Right lung (tissue), 10 donors: ENCODE measurements at places on chromosomes 3 and 15.
A peak's percentile ranks its signal among the peaks of the same experiment; 100 is the strongest.

DNA sequence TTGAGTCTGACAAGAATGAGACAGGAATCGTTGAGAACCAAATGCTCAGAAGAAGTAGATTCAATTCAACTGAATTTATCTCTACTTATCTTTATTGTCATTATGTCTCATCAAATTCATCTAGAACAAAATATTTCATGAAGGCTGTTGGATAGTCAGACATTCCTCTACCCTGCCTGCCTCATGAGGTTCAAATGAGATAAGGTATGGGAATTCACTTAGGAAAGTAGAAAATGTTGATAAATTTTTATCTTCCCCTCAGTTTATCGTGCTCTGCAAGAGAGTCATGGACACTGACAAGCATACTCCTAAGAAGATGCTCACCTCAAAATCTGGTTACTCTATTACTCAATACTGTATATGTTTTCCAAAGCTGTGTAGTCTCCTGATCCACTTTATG lies 149.7 kb upstream of the CDIN1 start:
- no peak for DNase-seq

DNA sequence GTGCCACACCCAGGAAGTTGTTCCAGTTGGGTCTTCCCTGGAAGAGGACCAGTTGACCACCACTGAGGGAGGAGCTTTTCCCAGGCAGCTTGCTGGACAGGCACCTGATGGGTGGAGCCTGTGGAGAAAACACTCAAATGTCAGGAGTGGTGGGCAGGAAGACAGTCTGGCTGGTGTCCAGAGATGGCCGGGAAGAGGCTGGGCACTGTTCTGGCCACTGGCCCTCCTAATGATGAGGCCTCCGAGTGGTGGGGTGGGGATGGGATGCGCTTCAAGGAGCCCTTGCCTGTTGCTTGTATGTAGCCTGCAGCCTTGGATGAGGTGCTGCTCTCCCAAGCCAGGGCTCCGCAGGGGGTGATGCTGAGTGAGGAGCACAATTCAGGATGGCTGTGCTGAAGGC lies 12.3 kb downstream of the PLEKHO2 start:
- DNase-seq: no peak

DNA sequence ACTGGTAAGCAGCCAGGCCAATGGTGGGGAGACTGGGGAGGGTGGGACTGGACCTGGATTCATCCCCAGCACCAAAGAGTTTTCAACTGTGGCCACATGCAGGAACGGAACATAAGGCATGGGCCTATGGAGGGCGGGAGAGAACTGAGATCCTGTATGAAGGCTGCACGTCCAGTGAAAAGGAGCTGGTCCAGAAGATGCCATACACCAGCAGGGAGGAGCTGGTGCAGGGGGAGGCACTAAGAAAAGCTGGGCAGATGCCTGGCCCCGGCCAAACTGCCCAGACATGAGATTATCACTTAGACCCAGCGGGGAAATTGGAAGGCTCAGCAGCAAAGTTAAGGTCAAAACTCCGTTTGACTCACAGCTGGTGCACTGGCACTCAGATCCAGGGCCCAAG lies 58.1 kb upstream of the MCF2L2 start:
- DNase-seq: no peak

GRCh38 chr3:17602126-17602525 lies 140.3 kb downstream of the TBC1D5 start:
- no peak for DNase-seq

DNA sequence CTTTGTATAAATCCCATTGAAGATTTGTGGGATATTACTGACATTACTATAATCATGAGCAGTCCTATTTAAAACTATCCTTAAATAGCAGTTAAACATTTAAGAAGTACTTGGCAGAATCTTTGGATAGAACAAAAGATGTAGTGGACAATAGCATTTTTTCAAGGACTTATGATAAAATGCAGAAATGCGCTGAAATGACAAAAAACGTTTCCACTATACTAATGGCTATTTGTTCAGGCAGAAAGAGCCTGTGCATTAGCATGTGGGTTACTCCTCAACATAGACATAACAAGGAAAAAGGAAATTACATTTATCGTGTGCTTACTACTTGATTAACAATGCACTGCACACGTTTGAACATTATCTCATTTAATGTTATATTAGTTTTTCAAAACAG lies 80.7 kb downstream of the GADL1 start:
- DNase-seq: no peak

- DNase-seq: peak; percentile 41
Measured at GRCh38 chr3:172808969-172809546, 58.5 kb downstream of the ECT2 start.

GRCh38 chr3:79906106-79906505 lies 138.3 kb upstream of the ROBO1 start:
- no peak for DNase-seq

DNA sequence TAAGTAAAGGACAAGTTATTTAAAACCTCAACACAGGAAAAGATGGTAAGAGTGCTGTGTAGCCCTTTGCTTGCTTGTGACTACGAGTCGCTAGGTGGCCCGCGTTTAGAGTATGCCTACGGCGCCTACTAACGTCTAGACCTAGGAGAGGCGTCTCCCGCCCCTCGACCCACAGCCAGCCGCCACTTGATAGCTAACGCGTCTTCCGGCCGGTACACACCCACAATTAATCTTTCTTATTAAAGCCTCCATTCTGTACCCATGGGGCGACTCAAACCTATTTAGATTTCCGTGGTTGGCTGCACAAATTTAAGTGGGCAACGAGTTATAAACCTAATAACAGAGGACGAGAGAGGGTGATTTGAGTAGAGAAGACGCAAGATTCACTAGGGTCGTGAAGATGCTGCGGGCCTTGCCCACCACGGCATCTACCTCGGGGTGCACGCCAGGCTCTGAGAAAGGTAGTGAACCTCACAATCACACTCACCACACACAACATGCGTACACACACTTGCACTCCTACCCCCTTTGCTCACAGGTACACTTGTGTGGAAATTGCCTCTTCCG lies 12.0 kb downstream of the SOX2 start:
- DNase-seq: no peak

GRCh38 chr3:49908373-49909199 lies 4.9 kb upstream of the MST1R start:
- no peak for DNase-seq

- no peak for DNase-seq
Measured at GRCh38 chr3:4394048-4394447, 73.0 kb downstream of the SUMF1 start.

DNA sequence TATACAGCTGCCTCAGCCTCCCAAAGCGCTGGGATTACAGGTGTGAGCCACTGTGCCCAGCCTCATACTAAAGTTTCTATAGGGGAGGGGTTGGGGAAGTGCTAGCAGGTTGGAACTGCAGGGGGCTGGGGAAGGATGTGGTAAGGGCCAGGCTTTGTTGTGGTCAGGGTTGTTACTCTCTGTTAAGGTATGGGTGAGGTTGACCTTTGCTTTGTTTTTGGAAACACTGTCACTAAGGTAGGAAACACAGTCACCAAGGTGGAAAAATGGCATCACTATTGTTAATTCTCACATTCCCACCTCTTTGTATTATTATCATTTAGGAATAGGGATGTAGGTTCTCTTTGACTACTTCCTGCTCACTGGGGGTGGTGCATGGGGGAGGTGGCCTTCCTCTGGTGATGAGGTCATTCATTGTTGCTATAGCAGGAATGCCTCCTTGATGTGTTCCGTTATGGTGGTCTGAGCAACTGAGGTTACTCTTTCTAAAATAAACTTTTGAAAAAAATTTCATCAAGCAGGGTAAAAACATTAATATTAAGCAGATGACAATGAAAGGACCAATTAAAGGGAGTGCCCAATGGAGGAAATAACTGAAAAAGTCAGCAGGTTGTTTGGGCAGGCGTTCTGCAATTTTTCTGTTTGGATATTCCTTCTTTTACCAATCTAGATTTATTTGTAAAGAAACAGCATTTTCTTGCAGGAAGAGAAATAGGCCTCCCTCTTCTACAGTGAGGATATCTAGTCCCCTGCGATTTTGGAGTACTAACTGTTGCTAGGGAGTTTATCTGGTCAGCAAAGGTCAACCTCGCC lies 150.5 kb downstream of the WDR76 start:
- DNase-seq: no peak

GRCh38 chr3:122589297-122589696 lies 11.8 kb downstream of the PARP15 start:
- no peak for DNase-seq

DNA sequence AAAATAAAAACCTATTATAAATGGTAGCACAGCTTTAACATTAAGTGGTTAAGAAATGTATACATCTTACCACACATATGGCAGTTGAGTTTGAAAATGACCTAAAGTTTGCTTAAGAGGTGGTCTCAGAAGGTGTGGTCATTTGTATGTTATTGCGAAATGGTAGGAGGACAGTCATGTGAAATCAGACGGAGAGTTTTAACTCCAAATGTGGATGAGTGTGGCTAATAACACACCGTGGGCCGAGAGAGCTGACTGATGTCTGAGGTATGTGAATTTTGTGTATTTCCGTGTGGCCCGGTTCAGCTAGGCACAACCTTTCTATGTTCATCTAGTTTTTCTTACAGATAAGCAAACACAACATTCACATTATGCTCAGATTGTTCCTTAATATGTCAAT lies 71.9 kb downstream of the ARNT2 start:
- DNase-seq: no peak

GRCh38 chr15:89385596-89386331 lies 51.1 kb upstream of the POLG start:
- DNase-seq: no peak
